CD8-positive, alpha-beta memory T cell (primary cell): ENCODE measurements at places on chromosomes 5 and 9. TPM values are rescaled to one million over a fixed set of nuclear protein-coding genes. Genes with fewer than 3 reads are reported as not detected.

- DNase-seq, result no peak
These were observed at the start of gene SHISAL2B for GRCh38 chr5:64690417-64691151. TSS of gene SHISAL2B (plus strand) at chr5:64690503. CDS start at chr5:64690624, 121 bp downstream.

The TRAPPC13 gene
- 15.7 TPM for polyA plus RNA-seq

DNA sequence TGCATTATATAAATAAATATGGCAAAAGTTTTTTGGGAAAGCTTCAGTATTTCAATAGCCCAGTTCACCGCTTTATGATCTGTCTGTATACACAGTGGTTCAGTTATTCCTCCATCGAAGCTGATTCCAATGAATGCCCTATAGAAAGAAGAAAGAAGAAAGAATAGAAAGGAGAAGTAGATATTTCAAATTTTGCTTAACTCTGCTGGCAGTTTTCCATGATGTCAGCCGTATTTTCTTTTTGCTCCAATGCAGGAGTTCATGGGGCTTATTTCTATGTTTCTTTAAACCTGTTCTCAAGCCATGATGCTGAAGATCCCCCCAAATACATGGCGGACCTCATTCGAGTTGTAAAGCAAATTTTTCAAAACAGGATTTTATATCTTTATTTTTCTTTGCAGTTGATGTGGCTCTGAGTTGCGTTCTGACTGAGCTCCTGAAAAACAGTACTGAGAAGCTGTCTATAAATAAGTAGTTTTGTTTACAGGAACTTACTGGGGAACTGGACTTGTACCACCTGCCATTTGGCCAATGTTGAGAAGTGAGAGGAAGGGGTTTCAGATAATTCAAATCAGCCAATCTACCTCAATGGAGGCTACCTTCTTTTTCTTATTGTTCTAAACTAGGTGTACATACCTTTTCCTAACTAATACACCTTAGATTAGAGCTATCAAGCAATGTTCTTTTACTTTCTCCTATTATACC lies 418.5 kb upstream of the MEF2C start:
- no peak for DNase-seq

DNA sequence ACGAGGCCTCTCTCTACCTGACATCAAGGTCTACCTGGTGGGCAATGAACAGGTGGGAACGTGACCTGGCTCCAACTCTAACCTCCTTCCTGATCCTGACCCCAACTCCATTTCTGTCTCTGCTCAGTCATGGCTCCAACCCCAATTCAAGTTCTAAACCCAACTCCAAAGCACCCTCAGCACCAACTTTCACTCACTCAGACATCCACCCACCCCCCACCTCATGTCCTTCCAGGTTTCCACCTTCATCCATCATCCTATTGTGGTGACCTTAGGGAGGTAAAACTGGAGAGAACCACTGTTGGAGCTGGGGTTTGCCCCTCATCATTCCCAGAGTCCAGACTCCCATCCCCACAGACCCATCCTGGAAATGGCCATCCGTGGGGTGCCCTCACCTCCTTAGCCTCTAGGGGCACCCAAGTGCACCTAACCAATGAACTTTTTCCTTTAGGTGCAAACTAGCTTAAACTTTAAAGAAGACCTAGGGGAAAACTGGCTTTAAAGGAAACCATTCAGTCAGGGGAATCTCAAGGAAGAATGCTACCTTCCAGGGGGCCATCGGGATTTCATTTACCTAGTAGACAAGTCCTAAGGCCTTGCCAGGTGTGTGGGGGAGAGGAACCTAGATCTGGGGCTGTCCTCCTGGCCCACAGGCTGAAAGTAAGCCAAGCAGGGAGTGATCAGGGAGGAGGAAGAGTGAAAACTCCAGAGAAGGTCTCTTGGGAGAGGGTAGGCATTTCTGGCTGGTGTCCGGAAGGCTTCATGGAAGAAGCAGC lies 11.3 kb downstream of the RGS14 start:
- DNase-seq, result no peak

GRCh38 chr9:135919318-135919890 lies 12.1 kb upstream of the CAMSAP1 start:
- no peak for DNase-seq

- DNase-seq, result no peak
These were observed 21.7 kb downstream of the SLC6A18 start for GRCh38 chr5:1246711-1247431.

- no peak for DNase-seq
These were observed 107.6 kb upstream of the PHYKPL start for GRCh38 chr5:178340187-178340586.
